ENCODE measurements at places on chromosomes 5 and 9. TPM values are rescaled to one million over a fixed set of nuclear protein-coding genes. Genes with fewer than 3 reads are reported as not detected.

The ABCA1 gene
- total RNA-seq: 18.9 TPM

- H3K4me3 ChIP-seq: no peak overlapping the region
- peaks cover 5% of the 10 kb centered on the region for H3K4me1 ChIP-seq
- no peak for DNase-seq
- no peak overlapping the region for H3K27ac ChIP-seq
- H3K36me3 ChIP-seq: no peaks in the 10 kb centered on the region
Observed at GRCh38 chr5:168530621-168531150, 1.6 kb downstream of the FBLL1 start.

DNA sequence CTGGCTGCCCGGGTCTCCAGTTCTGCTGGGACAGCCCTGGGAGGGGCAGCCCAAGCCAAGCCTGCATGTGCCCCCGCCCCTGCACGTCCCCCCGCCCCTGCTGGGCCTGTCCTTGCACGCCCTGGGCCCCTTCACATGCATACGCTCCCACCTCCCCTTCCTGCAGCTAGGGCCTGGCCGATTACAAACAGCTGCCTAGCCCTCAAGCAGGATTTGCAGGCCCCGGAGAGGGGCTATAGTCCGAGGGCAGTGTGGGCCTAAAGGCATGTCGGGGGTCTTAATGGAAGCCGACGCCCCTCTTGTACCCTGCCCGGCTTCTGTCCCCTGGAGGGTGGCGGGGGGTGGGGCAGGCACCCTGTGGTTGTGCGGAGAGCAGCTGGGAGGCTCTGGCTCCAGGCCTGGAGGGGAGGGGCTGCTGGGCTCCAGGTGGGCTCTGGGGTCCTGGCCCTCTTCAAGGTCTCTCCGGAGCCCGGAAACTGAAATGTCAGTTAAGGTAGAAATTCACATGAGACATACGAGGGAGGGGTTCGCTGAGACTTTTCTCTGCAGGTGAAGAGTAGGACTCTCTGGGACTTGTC is 16.9 kb downstream of the COL5A1 start:
- no peak for DNase-seq
- H3K4me3 ChIP-seq: no peak overlapping the region
- H3K27me3 ChIP-seq: no peaks in the 10 kb centered on the region
- no peaks in the 10 kb centered on the region for H3K36me3 ChIP-seq

The SLC34A1 gene
- not detected for total RNA-seq

The FAM163B gene
- total RNA-seq: not detected

- H3K36me3 ChIP-seq: no peaks in the 10 kb centered on the region
- peaks cover 7% of the 10 kb centered on the region for H3K4me1 ChIP-seq
- H3K27me3 ChIP-seq: no peaks in the 10 kb centered on the region
- H3K27ac ChIP-seq: no peak within 1 kb of the TSS
- no peak within 1 kb of the TSS for H3K4me3 ChIP-seq
Observed at GRCh38 chr5:177357459-177358351, at the start of gene RGS14. RGS14 (plus strand) TSS chr5:177357924; CDS start chr5:177358025, 101 bp downstream.

DNA sequence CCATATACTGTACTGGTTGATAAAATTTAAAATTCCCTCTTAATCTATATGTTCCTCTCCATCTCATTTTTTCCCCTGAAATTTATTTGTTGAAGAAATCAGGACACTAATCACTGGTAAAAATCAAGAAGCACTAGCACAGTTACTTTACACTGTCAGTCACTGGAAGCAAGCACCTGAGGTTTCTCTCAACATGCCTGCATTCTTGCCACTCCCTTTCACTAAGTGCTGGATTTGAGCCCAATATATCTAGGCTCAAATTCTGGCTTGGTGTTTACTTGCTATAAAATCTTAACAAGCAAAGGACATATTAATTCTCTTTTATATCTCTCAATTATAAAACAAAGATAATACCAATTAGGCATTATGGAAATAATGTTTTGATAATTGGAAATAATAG is 58.6 kb downstream of the DIAPH1 start:
- DNase-seq: peak; percentile 31
- no peak overlapping the region for H3K4me3 ChIP-seq
- no peaks in the 10 kb centered on the region for H3K36me3 ChIP-seq

The GLRA1 gene
- total RNA-seq: not detected

DNA sequence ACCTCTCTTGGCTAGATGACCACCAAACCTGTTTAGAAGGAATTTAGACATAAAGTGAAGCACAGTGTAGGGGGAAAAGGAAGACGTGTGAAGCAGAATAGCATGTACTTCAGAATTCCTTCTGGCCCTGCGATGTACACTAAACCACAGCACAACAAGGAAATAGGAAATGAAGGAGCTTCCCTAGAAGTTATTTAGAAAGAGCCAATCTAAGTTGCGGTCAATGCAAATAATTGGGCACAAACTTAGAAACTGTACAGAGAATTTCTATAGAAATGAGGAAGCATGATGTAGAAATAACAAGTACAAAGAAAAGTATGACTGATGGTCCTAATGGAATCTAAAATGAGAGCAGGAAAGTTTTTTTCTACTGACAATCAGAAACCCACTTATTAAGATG is 41.5 kb downstream of the ANKRD55 start:
- H3K36me3 ChIP-seq: no peaks in the 10 kb centered on the region
- DNase-seq: no peak
- H3K27me3 ChIP-seq: no peaks in the 10 kb centered on the region
- no peaks in the 10 kb centered on the region for H3K4me1 ChIP-seq
- no peak overlapping the region for H3K27ac ChIP-seq

- H3K4me1 ChIP-seq: peaks cover 40% of the 10 kb centered on the region
- no peak overlapping the region for H3K27ac ChIP-seq
- no peak overlapping the region for H3K4me3 ChIP-seq
- H3K36me3 ChIP-seq: no peaks in the 10 kb centered on the region
- no peaks in the 10 kb centered on the region for H3K27me3 ChIP-seq
Observed at GRCh38 chr9:136055715-136056545, 39.2 kb downstream of the NACC2 start.

The SHISAL2B gene
- total RNA-seq: 0.99 TPM

DNA sequence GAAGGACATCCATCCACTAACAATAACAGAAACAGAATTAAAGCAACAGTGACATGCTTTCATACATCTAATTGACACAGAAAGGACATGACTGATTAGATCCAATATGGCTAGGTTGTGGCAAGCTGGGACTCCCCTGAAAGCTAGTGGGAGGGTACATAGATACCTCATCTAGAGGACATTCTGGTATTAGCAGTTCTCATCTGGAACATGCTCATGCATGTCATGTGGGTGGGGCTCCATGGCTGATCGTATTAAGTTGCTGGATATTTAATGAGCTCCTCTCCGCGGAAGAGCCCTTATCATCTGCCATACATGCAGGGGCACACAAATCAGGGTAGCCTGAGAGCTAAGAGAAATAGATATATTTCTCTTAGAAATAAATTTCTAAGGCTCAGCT is 358.9 kb downstream of the ICE1 start:
- no peak overlapping the region for H3K4me3 ChIP-seq
- H3K27me3 ChIP-seq: peaks cover 4% of the 10 kb centered on the region
- DNase-seq: no peak
- no peak overlapping the region for H3K27ac ChIP-seq
- no peaks in the 10 kb centered on the region for H3K4me1 ChIP-seq

DNA sequence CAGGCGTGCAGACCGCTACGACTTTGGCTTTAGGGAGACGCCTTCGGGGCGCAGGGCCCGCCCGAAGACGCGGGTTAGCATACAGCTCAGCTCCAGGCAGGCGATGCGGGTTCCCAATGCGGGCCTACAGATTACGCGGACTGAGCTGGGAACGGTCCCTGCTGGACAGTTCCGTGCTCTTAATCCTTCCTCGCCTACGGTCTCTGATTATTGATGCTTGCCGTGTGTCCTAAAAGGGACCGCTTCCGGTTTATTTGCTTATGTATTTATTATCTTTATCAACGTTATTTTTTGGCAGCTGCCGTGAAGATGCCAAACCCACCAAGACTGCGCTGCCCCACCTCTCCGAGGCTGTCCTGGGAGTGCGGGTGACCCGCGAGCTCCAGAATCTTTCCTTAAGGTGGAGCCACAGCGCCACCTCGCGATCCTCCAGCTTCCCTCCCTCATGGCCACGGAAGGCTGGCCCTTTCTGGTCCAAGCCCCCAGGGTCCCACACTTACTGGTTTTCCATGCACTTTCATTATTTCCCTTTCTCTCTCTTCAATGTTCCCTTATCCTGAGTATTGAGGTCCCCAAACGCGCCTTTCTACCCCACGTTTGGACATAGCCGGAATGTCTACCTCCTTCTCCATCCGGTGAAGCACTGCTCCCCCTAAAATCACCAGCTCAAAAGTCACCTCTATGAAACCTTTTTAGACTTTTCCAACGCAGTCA is 7.0 kb upstream of the EBF1 start:
- peak; percentile 61 for DNase-seq
- H3K27me3 ChIP-seq: peaks cover 3% of the 10 kb centered on the region
- H3K36me3 ChIP-seq: no peaks in the 10 kb centered on the region

- H3K4me1 ChIP-seq: peaks cover 28% of the 10 kb centered on the region
- DNase-seq: no peak
- H3K27ac ChIP-seq: no peak overlapping the region
- no peaks in the 10 kb centered on the region for H3K27me3 ChIP-seq
- H3K36me3 ChIP-seq: peaks cover 4% of the 10 kb centered on the region
- no peak overlapping the region for H3K4me3 ChIP-seq
Observed at GRCh38 chr5:7871653-7872052, 2.7 kb downstream of the MTRR start.

The ADAMTS13 gene
- total RNA-seq: 2.3 TPM

DNA sequence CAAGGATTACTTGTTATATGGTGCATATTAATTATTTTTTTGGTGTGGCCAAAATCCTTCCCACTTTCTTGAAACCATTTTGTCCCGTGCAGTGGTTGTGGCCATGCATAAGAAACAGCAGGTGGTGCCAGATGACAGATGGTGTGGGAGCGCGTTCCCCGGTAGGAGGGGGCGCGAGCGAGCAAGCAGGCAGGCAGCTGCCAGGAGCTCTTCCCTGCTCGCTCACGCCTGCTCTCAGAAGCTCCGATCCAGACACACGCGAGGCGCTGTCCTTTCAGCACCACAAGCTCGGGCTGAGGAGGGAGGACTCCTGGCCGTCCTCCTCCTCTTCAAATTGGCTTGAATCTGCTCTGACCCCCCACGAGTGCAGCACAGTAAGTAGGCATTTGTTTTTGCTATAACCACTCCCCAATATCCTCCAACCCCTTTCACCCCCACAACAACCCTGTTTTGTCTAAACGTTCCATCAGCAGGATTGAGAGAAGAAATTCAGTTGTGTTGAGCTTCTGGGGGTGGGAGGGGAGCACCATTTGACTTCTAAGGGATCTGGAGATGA is at the start of gene NSG2:
Gene NSG2 (plus strand): TSS at position 237 of the 556 bp plus-strand sequence. CDS start 1,050 bp downstream, outside the sequence.
- DNase-seq: peak; percentile 93
- no peak within 1 kb of the TSS for H3K4me3 ChIP-seq
- no peaks in the 10 kb centered on the region for H3K27me3 ChIP-seq
- H3K36me3 ChIP-seq: no peaks in the 10 kb centered on the region

DNA sequence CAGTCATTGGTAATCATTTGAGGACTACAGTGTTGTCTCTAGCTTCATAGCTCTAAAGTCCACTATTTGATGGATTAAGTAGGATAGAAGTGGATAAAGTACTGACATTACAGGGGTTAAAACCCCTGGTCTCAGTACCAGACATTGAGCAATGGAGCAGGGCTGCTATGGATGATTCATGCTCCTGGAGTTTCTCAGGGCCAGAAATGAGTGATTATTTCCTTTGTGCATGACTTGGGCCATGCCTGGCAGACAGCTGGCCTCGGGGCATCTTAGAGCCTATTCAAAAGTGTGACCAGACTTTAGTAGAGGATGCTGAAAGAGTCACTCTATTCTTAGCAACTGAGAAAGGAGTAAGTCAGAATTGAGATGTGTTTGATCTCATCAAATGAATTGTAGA is 350.7 kb upstream of the TLE4 start:
- H3K4me3 ChIP-seq: no peak overlapping the region
- H3K27ac ChIP-seq: no peak overlapping the region
- H3K4me1 ChIP-seq: no peaks in the 10 kb centered on the region
- no peaks in the 10 kb centered on the region for H3K27me3 ChIP-seq
- no peaks in the 10 kb centered on the region for H3K36me3 ChIP-seq

The SOX30 gene
- not detected for total RNA-seq

DNA sequence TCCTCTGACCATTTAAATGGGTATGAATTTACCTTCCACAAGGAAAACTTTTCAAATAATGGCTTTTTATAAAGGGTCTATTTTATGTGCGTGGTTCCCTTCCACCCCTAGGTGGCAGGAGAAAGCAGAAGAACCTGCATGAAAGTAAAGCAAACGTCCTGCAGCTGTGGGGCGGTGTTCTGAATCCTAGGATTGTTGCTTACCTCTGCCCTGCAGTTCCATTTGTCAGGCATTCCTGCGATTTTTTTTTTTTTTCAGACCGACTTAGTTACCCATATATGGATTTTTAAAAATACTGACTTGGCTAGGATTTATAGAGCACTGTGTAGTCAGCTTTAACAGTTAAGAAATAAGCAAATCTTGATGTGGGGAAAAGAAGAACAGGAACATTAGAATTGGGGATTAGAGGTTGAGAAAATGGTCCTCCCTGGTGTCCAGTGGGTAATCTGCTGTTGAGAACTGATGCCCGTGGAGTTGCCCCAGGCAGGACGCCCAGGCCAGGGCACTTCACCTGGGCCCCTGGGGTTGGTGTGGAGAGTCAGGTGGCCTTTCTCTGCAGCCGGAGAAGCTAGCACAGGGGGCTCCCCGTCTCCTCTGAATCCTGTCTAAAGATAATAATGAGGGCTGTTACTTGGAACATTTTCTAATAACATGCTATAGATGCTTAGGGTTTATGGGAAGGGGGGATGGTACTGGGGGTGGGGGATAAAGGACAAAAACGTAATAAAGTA is 30.4 kb upstream of the LTC4S start:
- peak overlapping the region; percentile 1 for H3K27ac ChIP-seq
- peaks cover 10% of the 10 kb centered on the region for H3K36me3 ChIP-seq
- H3K4me1 ChIP-seq: peaks cover 69% of the 10 kb centered on the region
- no peaks in the 10 kb centered on the region for H3K27me3 ChIP-seq
- no peak overlapping the region for H3K4me3 ChIP-seq

- H3K4me3 ChIP-seq: no peak overlapping the region
- no peak overlapping the region for H3K27ac ChIP-seq
- DNase-seq: no peak
- no peaks in the 10 kb centered on the region for H3K27me3 ChIP-seq
Observed at GRCh38 chr9:125460346-125460745, 198.7 kb downstream of the GAPVD1 start.

Data from body of pancreas (tissue), 4 donors.